Stimulated activated CD4-positive, alpha-beta T cell treated with anti-CD3 and anti-CD28 coated beads, Interleukin-1b, Interleukin-23, amount 100 ng/mL, for 1 hour (primary cell): ENCODE measurements at places on chromosomes 7 and 10.

DNA sequence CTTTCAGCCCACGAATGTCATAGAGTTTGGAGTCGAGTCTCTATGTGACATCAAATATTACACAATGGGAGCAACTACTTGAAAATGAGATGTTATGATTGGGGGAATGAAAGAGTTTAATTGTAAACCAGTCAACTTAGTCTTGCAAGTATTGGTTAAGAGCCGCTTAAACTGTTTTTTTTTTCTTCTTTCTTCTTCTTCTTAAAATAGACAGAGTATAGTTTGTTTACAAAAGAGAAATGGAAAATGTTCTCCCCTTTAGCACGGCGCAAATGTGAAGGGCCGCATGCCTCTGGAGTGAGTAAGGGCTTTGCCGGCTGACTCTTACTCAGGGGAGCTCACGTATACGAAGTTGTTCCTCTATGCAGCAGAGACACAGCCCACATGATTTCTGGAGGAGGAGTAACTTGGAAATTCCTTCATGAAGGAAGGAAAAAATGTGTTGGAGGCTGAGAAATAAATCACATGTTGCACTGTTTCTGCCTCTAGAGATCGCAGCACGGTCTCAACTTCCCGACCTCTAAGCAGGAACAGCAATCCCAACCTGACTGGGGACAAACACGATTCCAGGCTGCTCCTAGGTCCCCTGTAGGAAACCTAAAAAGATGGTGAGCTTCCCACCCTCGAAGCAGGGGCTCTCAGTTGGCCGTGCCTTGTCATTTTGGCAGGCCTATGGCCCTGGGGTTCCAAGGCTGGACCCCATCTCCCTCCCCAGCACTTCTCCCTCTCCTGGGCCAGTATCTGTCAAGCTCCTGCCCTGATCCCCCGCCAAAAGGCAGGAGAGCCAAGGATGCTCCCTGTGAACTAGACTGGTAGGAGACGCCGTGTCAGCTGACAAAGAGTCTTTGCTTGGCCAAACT lies 44.8 kb downstream of the MYOF start:
- DNase-seq = no peak

DNA sequence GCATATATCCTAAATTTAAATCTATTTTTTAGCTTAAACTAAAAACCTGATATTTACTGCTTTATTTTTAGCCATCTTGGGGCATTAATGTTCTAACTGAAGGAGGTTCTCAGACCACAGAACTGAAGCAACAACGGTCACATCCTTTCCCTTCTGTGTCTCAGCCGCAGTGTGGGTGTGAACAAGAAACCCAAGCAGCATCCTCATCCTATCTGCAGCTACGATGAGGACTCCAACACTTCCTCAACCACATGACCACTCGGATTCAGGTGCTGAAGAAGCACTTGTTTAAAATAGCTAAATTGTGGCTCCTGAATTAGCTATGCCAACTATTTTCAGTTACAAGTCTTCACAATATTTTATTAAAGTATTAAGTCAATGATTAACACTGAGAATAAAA lies 5.3 kb downstream of the ESYT2 start:
- no peak for DNase-seq

DNA sequence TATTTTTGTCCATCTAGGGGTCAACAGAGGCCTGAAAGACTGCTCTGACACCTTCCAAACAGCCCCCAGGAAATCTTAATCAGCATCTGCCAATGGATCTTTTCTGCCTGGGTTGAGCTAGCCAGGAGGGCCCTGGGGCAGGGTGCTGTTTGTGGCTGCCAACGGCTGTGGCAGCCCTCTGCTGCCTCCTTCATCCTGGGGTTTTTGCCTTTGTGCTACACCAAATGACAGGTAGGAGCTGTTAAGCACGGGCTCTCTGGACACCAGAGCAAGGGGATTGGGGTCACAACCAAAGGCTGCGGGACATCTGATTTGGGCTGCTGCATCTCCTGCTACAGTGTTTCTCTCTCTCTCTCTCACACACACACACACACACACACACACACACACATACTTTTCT lies 2.0 kb upstream of the KIAA1217 start:
- no peak for DNase-seq

GRCh38 chr10:59387951-59388670 lies 25.8 kb upstream of the FAM13C start:
- no peak for DNase-seq

- DNase-seq = no peak
Observed at GRCh38 chr7:116316838-116317628, 106.7 kb downstream of the TES start.
